Amniotic epithelial cell (primary cell): ENCODE measurements at places on chromosomes 6 and 20.
A peak's percentile ranks its signal among the peaks of the same experiment; 100 is the strongest.

DNA sequence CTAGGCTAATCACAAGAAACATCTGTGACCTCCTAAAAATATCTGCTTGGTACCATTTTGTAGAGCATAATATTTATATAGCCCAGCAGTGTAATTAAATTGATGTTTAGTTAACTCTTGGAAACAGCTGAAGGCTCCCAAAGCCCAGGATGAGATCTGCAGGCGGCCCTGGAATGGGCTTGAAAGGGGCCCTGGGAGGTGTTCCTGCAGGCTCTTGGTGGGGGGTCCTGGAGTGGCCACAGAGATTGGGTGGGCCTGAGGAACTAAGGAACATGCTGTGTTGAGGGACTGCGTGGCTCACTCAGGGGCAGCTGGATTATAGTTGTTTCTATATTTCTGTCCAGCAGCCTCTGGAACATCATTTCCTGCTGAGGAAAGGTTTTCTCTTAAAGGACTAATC, 9.2 kb downstream of the SCP2D1 start:
- no peak for DNase-seq

DNA sequence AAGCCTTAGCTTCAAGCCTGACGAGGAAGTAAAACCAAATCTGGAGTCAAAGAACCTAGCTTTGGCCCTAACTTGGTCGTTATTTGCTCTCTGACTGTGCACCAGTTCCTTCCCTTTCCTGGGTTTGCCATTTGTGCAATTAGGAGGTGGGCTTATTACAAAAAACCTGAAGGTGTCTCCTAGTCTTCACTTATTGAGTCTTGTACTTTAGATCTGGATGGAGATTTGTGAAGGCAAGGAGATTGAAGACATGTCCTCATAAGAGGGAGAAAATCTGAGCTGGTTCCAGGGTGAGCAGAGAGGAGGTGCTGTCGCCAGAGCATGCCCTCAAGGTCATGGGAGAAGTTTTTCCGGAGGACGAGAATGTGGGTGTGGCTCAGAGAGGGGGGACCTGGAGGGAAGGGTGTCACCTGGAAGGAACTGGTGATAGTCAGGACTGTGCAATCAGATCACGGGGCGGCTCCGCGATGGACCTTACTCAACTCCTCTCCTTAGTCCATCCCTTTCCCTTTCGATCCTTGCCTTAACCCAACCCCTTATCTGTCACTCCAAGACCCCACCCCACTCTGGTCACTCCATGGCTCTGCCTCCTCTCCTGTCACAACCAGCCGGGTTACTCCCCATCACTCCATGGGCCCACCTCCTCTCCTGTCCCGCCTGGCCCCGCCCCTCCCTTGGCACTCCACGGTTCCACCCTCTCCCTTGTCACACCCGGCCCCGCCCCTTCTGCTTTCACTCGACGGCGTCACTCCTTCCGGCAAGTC, 588 bp upstream of the ACSS2 start:
- no peak for DNase-seq

DNA sequence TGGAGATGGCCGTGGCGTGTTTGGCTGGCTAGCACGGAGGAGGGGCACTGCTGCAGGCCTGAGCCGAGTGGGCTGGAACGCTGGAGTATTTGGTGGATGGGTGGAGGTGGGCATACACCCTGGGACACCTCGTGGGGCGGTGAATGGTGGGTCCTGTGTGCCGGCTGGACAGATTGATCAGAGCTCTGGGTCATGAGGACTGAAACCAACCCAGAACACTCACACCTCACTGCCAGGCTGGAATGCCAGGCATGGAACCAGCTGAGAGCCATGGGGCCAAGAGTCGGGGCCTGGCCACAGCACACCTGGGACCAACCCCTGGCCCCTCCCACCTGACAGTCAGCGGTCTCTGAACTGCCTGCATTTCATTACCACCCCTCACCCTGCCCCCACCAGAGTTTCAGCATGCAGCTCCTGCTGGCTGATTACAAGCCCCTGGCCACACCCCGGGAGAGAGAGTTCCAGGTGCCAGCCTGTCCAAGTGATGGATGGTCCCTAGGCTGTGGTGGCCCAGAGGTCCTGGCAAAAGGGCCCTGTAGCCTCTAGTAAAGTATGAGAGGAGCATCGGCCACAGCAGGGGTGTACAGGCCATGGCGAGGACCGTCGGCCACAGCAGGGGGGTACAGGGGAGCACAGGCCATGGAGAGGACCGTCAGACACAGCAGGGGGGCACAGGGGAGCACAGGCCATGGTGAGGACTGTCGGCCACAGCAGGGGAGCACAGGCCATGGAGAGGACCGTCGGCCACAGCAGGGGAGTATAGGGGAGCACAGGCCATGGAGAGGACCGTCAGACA, 3.3 kb downstream of the NPBWR2 start:
- DNase-seq = no peak

GRCh38 chr20:25525867-25526266, 59.5 kb downstream of the NINL start:
- DNase-seq = peak; percentile 99

DNA sequence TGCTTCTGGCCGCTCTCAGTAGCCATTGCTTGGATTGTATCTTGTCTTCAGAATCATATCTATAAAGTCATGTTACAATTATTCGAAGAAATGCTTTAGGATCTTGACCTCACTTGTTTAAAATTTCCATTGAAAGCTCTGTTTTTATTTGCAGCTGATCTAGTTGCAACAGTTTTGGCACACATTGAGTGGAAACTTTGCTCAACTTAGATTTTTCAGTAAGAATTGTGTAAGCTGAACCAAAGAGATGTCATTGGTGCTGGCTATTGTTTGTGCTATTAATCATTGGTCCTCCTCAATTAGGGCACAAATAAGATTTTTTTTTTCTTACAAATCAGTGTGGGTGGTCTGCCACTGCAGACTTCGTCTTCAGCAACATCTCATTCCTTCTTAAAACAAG, 649.2 kb downstream of the MMUT start:
- DNase-seq = peak; percentile 55
